Activated CD4-positive, alpha-beta T cell treated with anti-CD3 and anti-CD28 coated beads for 48 hours (primary cell): ENCODE measurements at places on chromosomes 7 and 10.

- no peak for DNase-seq
Observed at GRCh38 chr7:39304668-39305405, 261.4 kb upstream of the YAE1 start.

DNA sequence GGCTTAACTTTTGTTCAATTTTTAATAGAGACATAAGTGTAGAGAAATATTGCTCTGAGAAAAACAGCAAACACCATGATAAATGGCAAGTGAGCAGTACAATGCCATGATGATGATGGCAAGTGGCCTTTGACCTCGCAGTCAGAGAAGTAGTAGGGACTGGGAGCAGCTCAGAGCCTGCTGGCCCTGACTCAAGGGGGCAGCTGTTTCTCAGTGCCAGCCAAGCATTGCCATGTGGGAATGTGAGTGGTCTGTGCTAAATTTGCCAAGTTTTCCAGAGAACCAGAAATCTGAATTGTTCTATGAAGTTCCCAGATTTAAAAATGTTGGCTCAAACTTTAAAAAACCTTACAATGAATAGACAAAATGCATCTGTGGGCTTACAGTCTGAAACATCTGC is 187.9 kb downstream of the BICC1 start:
- no peak for DNase-seq

- no peak for DNase-seq
Observed at GRCh38 chr7:91596287-91596686, 284.2 kb downstream of the MTERF1 start.

DNA sequence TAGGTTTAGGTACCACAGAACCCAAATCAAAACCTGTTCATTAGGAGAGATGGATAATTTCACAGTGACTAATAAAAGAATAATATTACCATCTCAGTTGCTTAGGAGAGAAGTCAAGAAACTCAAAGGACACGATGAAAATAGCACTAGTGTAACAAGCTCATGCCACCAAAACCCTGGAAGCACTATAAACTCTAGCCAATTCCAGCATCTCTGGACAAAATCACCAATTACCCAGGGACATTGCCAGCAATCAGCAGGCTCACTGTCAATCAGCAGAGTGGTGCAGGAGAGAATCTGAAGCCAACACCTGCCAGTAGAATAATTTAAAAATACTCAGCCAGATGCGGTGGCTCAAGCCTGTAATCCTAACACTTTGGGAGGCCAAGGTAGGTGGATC is 88.9 kb downstream of the ARMH3 start:
- DNase-seq, result no peak

DNA sequence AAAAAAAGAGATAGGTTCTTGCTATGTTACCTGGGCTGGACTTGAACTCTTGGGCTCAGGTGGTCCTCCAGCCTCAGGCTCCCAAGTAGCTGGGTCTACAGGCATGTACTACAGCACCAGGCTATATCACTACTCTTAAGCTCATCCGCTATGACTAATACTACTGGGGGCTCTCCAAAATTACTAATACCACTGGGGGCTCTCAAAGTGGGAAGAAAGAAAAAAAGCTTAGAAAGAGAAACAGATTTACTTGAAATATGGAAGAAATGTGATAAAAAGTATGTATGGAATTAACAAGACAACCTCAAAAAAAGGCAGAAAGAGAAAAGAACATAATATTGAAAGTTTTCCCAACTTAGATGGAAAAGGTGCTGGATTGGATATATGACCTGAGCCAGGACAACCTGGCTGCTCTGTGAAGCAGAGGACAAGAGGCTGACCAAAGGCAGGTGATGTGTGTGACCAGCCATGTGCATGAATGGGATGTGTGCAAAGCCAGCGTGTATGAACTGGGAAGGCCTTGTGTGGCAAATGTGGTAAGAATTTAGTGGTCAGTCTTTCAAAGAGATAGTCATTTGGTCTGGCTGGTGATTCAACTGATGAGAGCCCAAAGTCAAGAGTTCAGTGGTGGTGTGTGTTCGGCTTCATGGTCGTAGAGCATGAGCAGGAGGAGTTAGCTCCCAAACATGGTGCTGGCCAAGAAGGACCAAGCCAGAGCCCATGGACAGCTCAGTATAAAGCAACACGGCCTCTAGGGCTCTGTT is 232.4 kb upstream of the KLF14 start:
- DNase-seq, result no peak

DNA sequence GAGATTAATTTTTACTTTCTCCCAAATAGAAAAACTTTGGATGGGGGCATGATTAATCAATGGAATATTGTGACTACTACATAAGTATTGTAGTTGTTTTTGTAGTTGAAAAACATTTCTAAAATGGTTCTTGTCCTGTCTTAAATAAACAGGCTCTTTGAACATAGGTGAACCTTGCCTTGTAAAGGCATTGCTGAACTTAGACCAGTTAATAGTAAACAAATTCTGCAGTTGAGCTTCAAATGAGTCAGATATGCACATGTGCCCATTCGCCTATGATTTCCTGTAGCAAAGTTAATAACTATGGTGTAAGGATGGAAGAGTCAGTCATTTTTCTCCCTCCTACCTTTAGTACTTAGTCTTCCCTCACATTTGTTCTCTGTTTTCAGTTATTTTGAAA is 22.6 kb downstream of the CUTC start:
- DNase-seq, result no peak

- no peak for DNase-seq
Observed at GRCh38 chr10:49173853-49174252, 14.3 kb downstream of the TMEM273 start.

DNA sequence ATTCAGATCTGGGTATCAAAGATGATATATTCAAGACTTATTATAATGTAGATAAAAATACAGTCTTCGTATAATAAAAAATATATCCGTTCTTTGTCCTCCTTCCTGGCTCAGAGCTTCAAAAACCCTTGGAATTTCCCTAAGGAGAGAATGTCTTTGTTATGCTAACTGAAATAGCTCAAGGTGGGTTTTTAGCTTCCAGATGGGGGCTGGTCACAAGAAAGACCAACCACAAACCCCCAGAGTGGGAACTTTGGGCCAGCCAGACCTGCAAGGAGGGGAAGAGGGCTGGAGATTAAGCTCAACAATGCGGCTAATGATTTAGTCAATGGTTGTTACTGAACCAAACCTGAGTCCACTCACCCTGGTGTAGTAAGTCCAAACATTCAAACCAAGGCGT is 196.4 kb downstream of the SDHAF3 start:
- no peak for DNase-seq
